ENCODE measurements at places on chromosomes 1 and 21.

GRCh38 chr1:54888080-54888733 lies 1.2 kb upstream of the DHCR24 start:
- no peak for DNase-seq

DNA sequence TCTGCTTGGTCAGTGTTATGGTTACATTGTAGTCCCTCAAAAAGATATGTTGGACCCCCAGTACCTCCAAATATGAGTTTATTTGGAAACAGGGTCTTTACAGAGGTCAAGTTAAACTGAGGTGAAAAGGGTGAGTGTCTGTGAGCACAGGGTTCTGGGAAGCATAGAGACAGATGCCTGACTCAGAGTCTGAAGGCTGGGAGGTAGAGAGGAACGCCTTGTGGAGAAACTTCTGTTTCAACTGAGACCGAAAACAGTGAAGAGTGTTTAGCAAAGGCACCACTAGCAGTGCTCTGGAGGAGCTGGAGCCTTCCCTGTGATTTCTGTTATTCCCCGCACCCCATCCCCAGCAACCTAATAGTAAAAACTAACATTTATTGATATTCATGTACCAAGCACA lies 65.2 kb upstream of the LRRC8D start:
- no peak for DNase-seq

- no peak for DNase-seq
Observed at GRCh38 chr1:116825207-116825719, 71.0 kb downstream of the CD2 start.

GRCh38 chr1:221454096-221454495 lies 287.8 kb downstream of the DUSP10 start:
- DNase-seq, result no peak

DNA sequence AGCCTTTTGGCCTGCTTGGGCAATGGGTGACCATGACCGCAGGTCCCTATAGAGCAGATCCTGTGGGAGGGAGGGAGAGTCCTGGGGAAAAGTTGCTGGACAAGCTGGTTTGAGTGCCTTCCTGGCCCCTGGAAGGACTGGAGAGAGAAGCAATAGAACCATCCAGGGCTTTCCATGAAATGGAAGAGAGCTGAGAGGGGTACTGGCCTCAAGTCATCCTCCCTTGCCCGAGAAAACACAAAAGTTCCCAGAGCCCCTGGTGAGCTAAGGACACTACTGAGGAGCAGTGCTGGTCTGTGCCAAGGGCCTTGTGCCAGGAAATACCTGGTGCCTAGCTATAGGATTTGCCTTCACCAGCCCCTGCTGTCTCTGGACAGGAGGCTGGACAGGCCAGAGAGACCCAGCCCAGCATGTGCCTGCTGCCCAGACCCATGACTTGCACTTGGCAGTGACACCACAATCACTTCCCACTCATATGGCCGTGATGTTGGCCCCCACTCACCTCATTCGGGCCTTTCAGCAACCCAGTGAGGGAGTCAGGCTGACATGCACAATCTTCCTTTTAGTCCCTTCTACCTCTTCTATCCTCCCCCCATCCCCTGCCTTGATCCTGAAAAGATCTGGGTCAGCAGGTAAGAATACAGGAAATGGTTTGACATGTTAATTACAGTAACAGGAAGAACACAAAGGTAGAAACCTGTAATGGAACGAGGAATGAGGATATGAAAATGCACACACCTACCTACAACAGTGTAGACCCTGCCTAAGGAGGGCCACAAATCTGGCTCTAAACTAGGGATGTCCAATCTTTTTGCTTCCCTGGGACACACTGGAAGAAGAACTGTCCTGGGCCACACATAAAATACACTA lies 7.0 kb downstream of the SH3BP5L start:
- DNase-seq, result no peak

GRCh38 chr1:109726007-109726406 lies 14.0 kb downstream of the GSTM5 start:
- no peak for DNase-seq

GRCh38 chr21:35280231-35280630 lies 231.1 kb upstream of the RUNX1 start:
- DNase-seq, result no peak

DNA sequence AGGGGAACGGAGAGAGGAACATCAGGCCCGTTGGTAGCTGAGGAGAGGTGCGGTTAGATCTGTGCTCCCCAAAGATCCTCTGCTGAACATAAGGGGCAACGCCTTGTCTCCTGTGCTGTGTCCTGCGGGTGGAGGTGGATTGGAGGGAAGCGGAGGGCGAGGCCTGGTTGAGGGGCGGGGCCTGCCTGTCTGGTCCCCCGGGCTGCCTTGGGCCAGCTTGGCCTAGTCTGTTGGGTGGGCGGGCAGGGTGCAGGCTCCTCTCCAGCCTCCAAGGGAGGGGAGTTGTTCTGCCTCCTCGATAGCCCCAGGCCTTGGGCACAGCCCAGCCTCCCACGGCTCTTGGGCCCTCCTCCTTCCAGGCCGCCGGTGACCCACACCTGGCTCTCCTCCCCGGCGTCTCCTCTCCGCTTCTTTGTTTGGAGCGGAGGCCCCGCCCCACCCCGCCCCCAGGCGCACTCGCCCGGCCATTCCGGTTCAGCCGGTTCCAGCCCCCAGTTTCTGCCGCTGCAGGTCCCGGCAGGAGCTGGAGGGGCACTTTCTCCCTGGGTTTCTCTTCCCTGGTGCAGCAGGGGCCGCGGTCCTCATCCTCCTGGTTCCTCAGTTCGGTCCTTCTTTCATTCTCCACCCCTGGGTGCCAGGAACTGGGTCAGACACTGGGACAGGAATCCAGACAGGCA lies 19.4 kb downstream of the PTPRF start:
- no peak for DNase-seq

- DNase-seq, result no peak
Observed at GRCh38 chr1:200224315-200224714, 185.5 kb downstream of the ZNF281 start.

- no peak for DNase-seq
Observed at GRCh38 chr1:5256793-5257192, 602.4 kb downstream of the AJAP1 start.

- peak; percentile 5 for DNase-seq
Observed at GRCh38 chr1:9630331-9631111, 21.0 kb upstream of the PIK3CD start.

- no peak for DNase-seq
Observed at GRCh38 chr1:6123083-6123482, 57.0 kb downstream of the CHD5 start.

GRCh38 chr1:192538407-192539296 lies 36.9 kb upstream of the RGS1 start:
- no peak for DNase-seq

GRCh38 chr1:67503974-67504373 lies 73.8 kb upstream of the SERBP1 start:
- DNase-seq, result no peak

GRCh38 chr1:170470121-170470520 lies 61.8 kb upstream of the GORAB start:
- no peak for DNase-seq

DNA sequence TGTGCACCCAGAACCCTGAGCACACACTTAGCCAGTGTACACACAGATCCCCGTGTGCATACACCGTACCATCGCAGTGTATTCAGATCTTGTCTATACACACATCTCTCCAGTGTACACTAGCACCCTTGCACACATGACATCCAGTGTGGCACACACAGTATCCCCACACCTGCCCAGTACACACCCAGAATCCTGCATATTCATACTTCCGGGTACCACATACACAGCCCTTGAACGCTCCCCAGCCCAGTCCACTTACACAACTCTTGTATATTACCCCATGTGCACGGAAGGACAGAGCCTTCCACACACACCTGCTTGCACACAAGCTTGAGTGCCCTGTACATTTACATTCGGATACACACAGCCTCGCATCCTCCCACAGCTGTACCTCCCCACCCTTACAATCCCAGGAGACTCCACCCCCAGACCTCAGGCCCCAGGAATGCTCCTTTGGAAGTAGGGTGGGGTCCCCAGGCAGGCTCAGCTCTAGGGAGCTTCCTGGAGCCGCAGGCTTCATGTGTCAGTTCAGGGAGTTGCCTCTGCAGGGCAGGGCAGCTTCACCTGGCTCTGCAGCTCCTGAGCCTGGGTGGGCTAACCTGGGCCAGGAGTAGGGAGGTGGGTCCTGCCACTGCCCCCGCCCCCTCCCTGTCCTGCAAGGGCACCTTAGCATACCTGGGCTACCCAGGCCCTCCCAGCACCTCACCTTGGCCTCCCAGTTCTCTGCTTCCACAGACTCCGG lies 46.2 kb downstream of the AHDC1 start:
- no peak for DNase-seq

GRCh38 chr1:57018119-57018518 lies 52.3 kb upstream of the C8B start:
- no peak for DNase-seq

GRCh38 chr1:11610629-11611180 lies 43.5 kb downstream of the FBXO2 start:
- no peak for DNase-seq

DNA sequence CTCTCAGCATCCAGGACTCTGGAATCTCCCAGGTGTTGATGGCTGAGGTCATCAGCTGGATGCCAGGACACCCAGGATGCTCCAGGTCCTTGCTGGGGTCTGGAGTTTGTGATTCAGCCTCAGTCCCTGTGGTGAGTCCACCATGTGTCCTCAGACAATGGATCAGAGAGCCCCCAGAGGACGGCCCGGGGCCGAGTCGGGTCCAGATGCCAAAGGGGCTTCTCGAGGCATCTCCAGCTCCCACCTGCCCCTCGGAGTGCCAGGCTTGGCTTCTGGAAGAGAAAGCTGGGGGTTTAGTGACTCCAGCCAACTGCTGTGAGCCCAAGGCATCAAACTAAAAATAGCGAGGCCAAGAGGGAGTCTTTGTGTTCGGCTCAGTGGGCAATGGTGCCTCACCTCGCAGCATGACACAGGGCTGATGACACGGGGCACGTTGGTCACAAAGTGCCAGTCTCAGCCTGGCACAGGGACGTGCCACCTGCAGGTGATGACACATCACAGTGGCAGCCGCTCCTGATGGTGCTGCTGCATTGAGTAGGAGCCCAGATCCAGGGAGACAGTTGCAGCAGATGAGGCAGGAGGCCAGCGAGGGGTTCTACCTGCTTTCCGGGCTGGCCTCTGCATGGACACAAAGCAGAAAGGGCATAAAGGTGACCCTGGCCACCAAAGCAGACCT lies 10.6 kb downstream of the PDE9A start:
- DNase-seq, result no peak

DNA sequence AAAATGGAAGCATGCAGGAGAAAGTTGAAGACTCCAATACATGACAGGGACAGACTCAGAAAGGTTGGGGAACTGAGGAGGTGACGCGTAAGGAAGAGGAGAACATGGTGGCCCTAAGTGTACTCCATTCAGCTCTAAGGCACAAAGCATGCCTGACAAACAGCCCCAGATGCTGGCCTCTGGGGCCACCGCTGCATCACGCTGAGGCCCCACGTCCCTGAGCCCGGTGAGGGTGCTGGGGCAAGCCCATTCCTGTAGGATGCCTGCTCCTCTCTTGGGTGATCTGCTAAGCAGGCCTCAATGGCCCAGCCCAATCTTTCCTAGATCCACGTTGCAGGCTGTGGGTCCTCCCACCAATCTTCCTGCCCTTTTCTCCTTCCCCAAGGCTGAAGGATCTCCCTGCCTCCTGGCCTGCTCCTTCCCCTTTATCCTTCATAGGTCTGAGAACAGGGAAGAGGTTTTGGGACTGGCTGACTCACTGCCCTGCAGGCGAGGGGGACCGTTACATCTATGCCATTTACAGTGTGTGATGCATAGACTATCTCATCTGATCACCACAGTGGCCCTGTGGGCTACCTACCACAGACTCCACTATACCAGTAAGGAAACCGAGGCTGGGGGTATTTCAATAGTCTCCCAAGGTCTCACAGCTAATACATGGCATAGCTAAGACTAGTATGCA lies 16.8 kb upstream of the NID1 start:
- no peak for DNase-seq

DNA sequence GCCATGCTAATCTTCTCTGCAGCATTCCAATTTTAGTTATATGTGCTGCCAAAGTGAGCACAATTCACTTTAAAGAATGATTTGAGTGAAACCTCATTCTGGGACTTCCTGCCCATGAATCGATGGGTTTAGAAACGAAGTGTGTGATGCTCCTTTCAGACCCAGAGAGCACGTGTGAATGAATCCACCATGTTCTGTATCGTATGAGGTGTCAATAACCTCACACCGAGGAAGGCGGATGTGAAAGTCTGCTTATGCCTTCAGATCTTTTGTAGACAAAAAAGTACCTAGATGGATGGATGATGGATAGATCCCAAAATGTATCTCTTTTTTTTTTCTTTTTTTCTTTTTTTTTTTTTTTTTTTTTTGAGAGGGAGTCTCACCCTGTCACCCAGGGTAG lies 13.8 kb downstream of the UBASH3A start:
- DNase-seq, result peak; percentile 30

- DNase-seq, result no peak
Observed at GRCh38 chr1:189606795-189607476, 870.7 kb downstream of the BRINP3 start.

GRCh38 chr1:209534496-209535250 lies 48.8 kb upstream of the CAMK1G start:
- no peak for DNase-seq

GRCh38 chr1:239123260-239123659 lies 263.1 kb upstream of the CHRM3 start:
- DNase-seq, result no peak

DNA sequence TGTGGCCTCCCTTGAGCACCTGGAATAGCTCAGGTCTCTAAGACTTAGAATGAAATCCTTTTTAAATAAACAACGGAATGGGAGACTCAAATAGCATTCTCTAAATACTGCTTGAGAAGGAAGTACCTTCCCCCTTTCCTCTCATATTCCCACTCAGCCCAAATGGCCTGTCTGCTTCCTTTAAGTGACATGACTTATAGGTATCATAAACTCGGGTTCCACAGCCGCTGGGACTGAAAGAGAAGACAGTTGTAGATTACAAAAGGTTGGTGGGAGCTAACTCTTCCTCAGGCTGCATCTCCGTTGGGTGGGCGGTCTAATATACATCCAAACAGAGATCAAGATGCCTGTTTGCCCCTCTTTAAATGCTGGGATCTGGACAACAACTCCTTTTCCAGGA lies 1.2 kb upstream of the HMCN1 start:
- no peak for DNase-seq

- no peak for DNase-seq
Observed at GRCh38 chr1:241624935-241625334, 15.2 kb downstream of the CHML start.
